SJSA1 (cell line): ENCODE measurements at places on chromosomes 5 and 9.

DNA sequence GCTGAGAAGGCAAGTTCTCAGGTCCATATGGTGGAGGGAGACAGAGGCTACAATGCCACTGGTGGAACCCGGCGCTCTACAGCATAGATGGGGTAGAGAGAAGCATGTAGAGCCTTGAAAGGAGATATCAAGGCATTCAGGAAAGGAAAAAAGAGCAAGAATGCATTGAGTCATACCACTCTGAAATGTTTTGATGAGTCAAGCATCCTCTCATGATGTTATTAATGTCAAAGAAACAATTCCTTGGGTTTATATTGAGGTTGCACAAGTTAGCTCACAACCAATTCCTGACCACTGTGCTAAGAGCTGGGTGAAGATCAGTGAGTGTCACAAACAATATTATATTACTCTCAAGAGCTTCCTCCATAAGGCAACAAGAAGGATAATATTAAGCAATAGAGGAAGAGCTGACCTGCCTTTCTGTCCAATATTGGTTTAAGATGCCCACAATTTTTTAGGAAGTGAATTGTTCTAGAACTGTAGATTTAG is 178.0 kb downstream of the RFK start:
- peak; percentile 85 for DNase-seq

DNA sequence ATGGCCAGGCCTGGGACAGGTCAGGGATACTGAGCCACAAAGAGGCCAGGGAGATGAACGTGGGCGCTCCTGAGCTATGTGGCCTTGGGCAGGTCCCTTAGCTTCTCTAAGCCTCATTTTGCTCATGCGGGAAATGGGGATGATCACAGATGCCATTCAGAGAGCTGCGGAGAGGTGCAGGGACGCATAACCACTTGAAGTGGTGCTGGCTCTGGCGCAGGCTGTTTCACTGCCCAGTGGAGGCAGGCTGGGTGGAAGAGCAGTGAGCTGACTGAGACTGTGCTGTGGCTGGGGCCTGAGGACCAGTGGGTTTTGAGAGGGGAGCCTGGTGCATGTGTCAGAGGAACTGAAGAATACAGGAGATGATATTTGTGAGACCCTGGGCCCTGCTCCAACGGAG is 18.4 kb downstream of the CXXC5 start:
- no peak for DNase-seq

- DNase-seq = peak; percentile 63
Measured at GRCh38 chr9:16689351-16689938, 181.0 kb downstream of the BNC2 start.

GRCh38 chr9:30522486-30522885 is 1862.0 kb upstream of the ACO1 start:
- DNase-seq = no peak

DNA sequence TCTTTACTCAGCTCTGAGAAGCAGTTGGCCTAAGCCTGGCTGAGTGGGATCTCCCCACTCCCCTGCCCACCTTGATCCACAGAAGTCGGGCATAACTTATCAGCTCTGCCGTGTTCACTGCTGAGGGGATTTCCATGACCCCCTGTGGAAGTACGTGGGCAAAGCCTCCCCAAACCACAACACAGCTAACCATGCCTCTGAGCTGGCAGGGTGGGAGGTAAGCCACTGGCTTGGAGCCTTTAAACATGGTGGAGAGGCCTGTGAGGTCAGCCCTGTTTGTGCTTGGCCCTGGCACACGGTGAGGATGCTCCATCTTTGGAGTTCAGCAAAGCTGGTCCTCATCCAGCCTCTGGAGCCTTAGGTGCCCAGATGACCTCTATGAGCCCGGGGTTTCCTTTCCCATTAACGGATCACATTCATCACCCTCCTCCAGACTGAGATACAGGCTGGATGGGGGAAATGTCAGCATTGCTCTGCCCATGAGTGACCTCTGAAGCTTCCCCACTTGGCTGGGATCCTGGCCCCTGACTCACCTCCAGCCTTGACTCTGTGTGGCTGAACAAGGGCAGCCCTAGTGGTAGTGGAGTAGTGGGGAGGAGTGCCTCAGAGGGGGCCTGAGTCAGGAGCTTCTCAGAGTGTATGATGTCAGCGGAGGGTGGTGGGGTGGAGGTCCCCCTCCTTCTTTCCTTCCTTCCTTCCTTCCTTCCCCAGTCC is 6.2 kb downstream of the PDLIM4 start:
- peak; percentile 96 for DNase-seq

GRCh38 chr9:119365291-119366027 is 3.8 kb downstream of the BRINP1 start:
- no peak for DNase-seq
